Stimulated activated CD8-positive, alpha-beta memory T cell treated with anti-CD3 and anti-CD28 coated beads, Interleukin-15, amount 100 ng/mL, for 24 hours (primary cell): ENCODE measurements at places on chromosomes 1 and 21.

- DNase-seq = peak; percentile 47
Measured at GRCh38 chr1:13813398-13814012, 113.5 kb downstream of the PRDM2 start.

- no peak for DNase-seq
Measured at GRCh38 chr1:58818075-58818474, 34.2 kb upstream of the JUN start.

DNA sequence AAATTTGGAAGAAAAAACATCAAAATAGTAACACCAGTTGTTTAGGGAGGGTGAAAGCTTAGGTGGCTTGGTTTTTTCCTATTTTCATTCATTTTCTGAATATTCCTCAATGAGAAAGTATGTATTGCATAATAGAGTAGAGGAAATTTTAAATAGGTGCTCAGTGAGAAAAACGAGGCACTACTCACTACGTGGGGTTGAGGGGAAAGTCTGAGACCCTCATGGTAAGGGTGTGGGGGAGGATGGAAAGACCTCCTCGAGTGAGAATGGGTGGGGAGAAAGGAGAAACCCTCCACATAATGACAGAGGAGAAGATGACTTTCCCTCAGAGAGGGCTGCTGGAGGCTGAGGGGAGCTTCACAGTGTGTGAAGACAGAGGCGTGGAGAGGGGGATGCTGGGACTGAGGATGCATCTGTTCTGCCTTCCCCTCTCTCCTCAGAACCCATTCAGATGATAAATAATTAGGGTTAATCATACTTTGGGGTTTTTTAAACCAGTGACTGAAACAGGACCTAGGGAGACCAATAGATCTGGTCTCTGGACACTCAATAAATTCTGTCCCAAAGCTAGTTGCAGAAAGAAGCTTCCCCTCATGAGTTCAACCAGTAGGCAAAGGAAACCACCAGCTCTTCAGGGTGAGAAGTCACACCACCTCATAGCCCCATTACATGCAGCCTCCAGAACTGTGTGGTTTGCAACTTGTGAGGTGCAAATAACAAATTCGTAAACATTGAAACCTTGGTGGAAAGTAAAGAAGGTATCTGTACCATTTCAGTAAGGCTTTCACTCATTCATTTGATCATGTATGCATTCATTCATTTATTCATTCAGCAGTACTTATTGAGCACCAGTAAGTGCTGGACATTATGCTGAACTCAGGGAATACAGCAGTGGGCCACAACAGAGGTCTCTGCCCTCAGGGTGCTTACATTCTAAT, 17.1 kb downstream of the SLAMF7 start:
- DNase-seq = no peak

DNA sequence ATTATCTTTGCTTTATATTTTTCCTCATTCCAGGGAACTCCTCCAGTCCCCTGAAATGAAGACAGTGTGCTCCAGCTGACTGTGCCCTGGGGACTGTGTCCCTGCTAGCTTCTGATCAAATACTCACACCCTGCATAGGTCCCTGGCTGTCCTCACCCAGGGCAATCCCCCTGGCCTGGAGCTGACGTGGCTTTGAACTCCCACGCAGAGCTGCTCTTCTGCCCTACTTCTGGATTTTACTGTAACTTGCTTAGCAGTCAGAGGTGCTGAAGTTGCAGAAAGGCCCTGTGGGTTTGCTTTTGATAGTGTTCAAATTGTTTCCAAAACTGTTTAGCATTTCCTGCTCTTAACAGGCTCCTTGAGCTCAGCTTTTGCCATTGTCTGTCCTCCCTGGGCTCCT, 186.5 kb downstream of the FASLG start:
- DNase-seq = peak; percentile 9
